GM12878 (cell line): ENCODE measurements at places on chromosomes 5 and 9. TPM values are rescaled to one million over a fixed set of nuclear protein-coding genes. Genes with fewer than 3 reads are reported as not detected.

SPINK4 gene
- polyA plus RNA-seq: not detected in 2 replicates

SLC34A1 gene
- polyA plus RNA-seq: 0.07 and 0.15 TPM in 2 replicates

DNAH5 gene
- not detected in 2 replicates for polyA plus RNA-seq

- no peak overlapping the region for H3K4me3 ChIP-seq
- H3K27me3 ChIP-seq: no peaks in the 10 kb centered on the region
- H3K27ac ChIP-seq: no peak overlapping the region
- DNase-seq: no peak
Measured at GRCh38 chr9:118596374-118597015, 772.7 kb downstream of the BRINP1 start.

GRCh38 chr9:136899196-136899595, 12.9 kb downstream of the TRAF2 start:
- DNase-seq: peak; percentile 78
- peak overlapping the region; percentile 75 for H3K27ac ChIP-seq
- peaks cover 31% of the 10 kb centered on the region for H3K36me3 ChIP-seq
- H3K4me3 ChIP-seq: no peak overlapping the region

DNA sequence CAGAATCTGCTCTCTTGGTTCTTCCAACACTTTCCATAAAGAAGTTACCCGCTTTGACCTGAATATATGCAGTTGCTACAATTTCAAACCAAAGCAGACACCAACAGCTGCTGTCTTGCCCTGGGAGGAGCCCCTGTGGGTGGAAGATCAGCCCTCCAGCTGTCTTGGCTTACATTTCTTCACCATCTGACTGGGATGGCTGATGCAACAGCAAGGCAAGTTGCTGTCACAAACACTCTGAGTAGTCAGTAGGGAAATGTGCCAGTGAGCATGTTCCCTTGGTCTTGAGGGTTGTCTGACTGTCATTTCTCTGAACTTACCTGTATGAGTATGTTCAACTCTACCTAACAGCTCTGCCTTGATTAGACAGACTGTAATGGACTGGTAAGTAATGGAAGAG, 152.9 kb downstream of the SGCD start:
- no peaks in the 10 kb centered on the region for H3K27me3 ChIP-seq
- no peak overlapping the region for H3K4me3 ChIP-seq
- no peak overlapping the region for H3K27ac ChIP-seq
- no peaks in the 10 kb centered on the region for H3K4me1 ChIP-seq
- no peaks in the 10 kb centered on the region for H3K36me3 ChIP-seq
- DNase-seq: no peak
